ENCODE measurements at places on chromosomes 16 and 17.
A peak's percentile ranks its signal among the peaks of the same experiment; 100 is the strongest.

GRCh38 chr17:43881758-43882505 is 25.4 kb downstream of the MPP2 start:
- DNase-seq = no peak
- peaks cover 3% of the 10 kb centered on the region for H3K27me3 ChIP-seq
- H3K27ac ChIP-seq = no peak overlapping the region
- H3K36me3 ChIP-seq = no peaks in the 10 kb centered on the region
- H3K4me3 ChIP-seq = no peak overlapping the region

- peaks cover 20% of the 10 kb centered on the region for H3K27me3 ChIP-seq
- no peak for DNase-seq
- no peaks in the 10 kb centered on the region for H3K36me3 ChIP-seq
Measured at GRCh38 chr17:48996722-48997102, 473 bp upstream of the IGF2BP1 start.

GRCh38 chr16:8924214-8924613 is 39.5 kb downstream of the USP7 start:
- H3K27ac ChIP-seq = no peak overlapping the region
- no peaks in the 10 kb centered on the region for H3K27me3 ChIP-seq
- peaks cover 2% of the 10 kb centered on the region for H3K4me1 ChIP-seq
- H3K4me3 ChIP-seq = no peak overlapping the region

GRCh38 chr17:82348434-82348833 is 10.6 kb upstream of the TEX19 start:
- H3K27me3 ChIP-seq = peaks cover 18% of the 10 kb centered on the region
- H3K36me3 ChIP-seq = no peaks in the 10 kb centered on the region
- no peak for DNase-seq
- H3K4me3 ChIP-seq = no peak overlapping the region

GRCh38 chr17:82858376-82859126 is 18.7 kb upstream of the ZNF750 start:
- H3K4me3 ChIP-seq = no peak overlapping the region
- no peak overlapping the region for H3K27ac ChIP-seq
- H3K27me3 ChIP-seq = no peaks in the 10 kb centered on the region
- DNase-seq = no peak

- H3K4me1 ChIP-seq = peaks cover 14% of the 10 kb centered on the region
- H3K27ac ChIP-seq = no peak overlapping the region
- peaks cover 11% of the 10 kb centered on the region for H3K27me3 ChIP-seq
- no peak for DNase-seq
Measured at GRCh38 chr16:67391424-67392300, 1.6 kb downstream of the TPPP3 start.

DNA sequence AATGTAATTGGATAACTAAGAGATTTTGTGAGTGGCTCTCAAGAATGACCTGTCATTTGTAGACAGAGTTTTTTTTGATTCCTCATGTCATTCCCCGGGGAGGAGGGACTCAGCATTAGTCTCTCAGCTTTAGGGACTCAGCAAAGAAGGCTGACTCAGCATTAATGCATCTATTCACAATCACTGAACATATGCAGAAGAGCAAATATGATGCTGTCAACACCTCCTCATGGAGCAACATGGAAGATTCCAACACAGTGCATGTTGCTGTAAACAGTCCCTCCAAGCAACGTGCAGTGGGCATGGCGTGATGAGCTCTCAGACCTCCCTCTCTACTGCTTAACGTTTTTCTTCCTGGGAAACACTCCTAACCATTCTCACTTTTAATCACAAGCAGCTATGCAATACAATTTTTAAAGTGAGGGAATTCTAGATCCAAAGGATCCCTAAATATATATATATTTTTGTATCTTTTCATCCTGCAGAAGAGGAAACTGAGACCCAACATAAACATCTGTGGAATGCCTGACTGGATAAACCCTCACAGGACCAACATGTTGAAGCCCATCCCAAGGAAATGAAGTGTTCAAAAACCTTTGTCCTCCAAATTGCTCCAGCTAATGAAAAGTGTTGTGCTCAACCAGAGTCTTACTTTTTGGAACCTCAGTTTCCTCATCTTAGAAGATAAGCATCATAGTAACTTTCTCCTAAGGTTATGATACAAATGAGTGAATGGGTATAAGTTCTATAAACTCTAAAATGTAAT is 38.9 kb downstream of the TMEM100 start:
- H3K4me3 ChIP-seq = no peak overlapping the region
- peaks cover 3% of the 10 kb centered on the region for H3K27me3 ChIP-seq
- H3K4me1 ChIP-seq = no peaks in the 10 kb centered on the region
- no peaks in the 10 kb centered on the region for H3K36me3 ChIP-seq

DNA sequence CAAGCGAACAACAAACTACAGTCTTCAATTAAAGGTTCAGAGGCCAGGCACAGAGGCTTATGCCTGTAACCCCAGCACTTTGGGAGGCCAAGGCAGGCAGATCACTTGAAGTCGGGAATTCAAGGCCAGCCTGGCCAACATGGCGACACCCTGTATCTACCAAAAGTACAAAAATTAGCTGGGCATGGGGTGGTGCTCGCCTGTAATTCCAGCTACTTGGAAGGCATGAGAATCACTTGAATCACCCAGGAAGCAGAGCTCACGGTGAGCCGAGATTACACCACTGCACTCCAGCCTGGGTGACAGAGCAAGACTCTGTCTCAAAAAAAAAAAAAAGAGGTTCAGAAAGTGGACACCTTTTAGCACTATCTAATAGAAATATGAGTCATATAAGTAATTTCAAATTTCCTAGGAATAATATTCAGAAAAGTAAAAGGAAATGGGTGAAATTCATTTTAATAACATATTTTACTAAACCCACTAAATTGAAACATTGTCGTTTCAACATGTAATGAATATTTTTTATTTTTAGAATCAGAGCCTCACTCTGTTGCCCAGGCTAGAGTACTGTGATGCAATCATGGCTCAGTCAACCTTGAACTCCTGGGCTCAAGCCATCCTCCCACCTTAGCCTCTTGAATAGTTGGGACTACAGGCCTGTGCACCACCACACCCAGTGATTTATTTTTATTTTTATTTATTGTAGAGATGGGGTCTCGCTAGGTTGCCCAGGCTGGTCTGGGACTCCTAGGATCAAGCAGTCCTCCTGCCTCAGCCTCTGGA is 15.2 kb upstream of the MARCHF10 start:
- no peaks in the 10 kb centered on the region for H3K27me3 ChIP-seq
- peaks cover 36% of the 10 kb centered on the region for H3K4me1 ChIP-seq
- no peaks in the 10 kb centered on the region for H3K36me3 ChIP-seq
- no peak for DNase-seq

GRCh38 chr16:30494709-30495108 is 22.2 kb downstream of the ITGAL start:
- H3K27ac ChIP-seq = no peak overlapping the region
- no peak for DNase-seq
- no peak overlapping the region for H3K4me3 ChIP-seq
- H3K27me3 ChIP-seq = peaks cover 9% of the 10 kb centered on the region
- peaks cover 3% of the 10 kb centered on the region for H3K4me1 ChIP-seq
- no peaks in the 10 kb centered on the region for H3K36me3 ChIP-seq

GRCh38 chr17:27608328-27609230 is 22.4 kb upstream of the LGALS9 start:
- peaks cover 90% of the 10 kb centered on the region for H3K36me3 ChIP-seq
- no peaks in the 10 kb centered on the region for H3K27me3 ChIP-seq
- H3K4me1 ChIP-seq = peaks cover 8% of the 10 kb centered on the region
- no peak for DNase-seq
- H3K27ac ChIP-seq = no peak overlapping the region
- no peak overlapping the region for H3K4me3 ChIP-seq

DNA sequence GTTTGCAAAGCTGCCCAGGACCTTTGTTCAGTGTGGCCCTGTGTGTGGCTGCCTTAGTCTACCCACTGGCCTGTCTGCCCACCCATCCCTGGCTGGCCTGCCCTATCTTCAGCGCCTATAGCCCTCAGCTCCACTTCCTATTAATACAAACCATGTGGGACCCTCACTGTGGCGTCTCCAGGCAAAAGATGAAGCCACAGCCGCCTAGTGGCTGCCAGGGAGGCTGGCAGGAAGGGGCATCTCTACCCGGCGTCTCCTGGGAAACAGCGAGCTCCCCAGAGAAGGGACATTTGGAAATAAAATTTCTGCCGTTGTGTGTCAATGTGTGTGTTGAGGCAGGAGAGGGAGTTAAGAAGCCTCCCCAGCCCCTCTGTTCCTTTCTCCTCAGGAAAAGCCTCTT is 31.5 kb downstream of the NEUROD2 start:
- H3K36me3 ChIP-seq = no peaks in the 10 kb centered on the region
- no peaks in the 10 kb centered on the region for H3K4me1 ChIP-seq
- no peak overlapping the region for H3K4me3 ChIP-seq
- peaks cover 25% of the 10 kb centered on the region for H3K27me3 ChIP-seq
- H3K27ac ChIP-seq = no peak overlapping the region

GRCh38 chr16:56615353-56615752 is 7.0 kb downstream of the MT2A start:
- no peak overlapping the region for H3K4me3 ChIP-seq
- no peaks in the 10 kb centered on the region for H3K36me3 ChIP-seq
- peak; percentile 48 for DNase-seq
- H3K27ac ChIP-seq = no peak overlapping the region
- H3K27me3 ChIP-seq = no peaks in the 10 kb centered on the region

GRCh38 chr16:57325458-57325857 is 33.1 kb upstream of the CCL22 start:
- no peak overlapping the region for H3K4me3 ChIP-seq
- DNase-seq = peak; percentile 11
- H3K36me3 ChIP-seq = no peaks in the 10 kb centered on the region
- no peaks in the 10 kb centered on the region for H3K4me1 ChIP-seq

DNA sequence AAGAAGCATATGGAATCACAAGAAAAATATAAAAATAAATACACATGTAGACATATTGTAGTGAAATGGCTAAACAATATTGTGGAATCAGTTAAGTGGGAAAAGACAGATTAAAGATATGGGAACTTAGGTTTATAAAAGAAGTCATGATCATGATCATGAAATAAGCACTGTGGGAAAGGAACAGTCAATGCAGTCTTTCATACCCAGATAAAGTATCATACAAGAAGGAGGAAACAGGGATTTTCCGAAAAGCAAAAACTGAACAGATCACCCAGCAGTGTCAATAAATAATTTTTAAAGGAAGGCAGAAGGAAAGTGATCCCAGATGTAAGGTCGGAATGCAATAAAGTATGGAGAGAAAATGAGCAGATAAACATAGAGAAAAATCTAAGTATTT is 71.6 kb downstream of the NETO2 start:
- no peaks in the 10 kb centered on the region for H3K36me3 ChIP-seq
- peaks cover 2% of the 10 kb centered on the region for H3K27me3 ChIP-seq
- no peak overlapping the region for H3K4me3 ChIP-seq
- H3K4me1 ChIP-seq = no peaks in the 10 kb centered on the region
- no peak for DNase-seq
- H3K27ac ChIP-seq = no peak overlapping the region

DNA sequence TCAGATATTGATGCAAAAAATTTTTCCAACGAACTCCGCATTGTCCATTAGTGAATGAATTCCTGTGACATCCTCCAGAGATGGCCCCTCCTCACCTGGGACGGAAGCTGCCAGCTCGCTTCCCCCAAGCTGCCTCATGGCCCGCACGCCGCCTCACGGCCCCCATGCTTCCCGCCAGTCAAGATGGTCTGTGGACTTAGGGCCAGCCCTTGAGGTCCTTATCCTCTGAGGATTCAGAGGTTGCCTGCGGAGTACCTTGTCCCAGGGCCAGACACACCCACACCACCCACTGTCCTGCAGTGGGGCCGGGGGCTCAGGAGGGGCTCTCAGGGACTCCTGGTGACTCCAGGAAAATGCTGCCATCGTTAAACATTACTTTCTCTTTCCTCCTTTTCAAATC is 73.6 kb downstream of the SEC14L1 start:
- DNase-seq = no peak
- H3K4me3 ChIP-seq = no peak overlapping the region
- no peaks in the 10 kb centered on the region for H3K4me1 ChIP-seq

DNA sequence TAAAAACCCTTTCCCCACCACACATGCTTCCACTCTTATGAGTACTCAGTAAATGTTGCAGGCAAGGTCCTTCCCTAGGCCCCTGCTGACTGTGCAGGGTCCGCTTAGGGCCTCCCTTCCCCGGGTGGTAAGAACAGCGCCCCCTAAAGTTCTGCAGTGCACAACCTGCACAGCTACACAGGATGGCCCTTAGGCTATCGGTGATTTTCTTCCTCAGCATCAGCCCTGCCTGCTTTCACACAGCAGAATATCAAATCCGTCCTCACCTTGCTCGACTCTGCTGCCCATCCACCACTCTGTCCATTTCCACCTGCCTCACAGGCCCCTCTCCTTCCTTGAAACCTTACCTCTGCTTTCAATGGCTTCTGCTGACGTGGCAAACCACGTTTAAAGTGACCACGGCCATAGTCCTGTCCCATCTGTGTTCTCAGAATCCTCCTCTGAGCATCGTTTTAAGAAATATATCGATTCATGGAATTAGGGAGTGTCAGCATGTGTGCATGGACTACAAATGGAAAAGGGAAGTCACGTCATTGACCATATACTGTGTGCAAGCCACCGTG is 51.4 kb upstream of the TMEM132E start:
- H3K36me3 ChIP-seq = no peaks in the 10 kb centered on the region
- no peaks in the 10 kb centered on the region for H3K4me1 ChIP-seq
- H3K27me3 ChIP-seq = no peaks in the 10 kb centered on the region
- H3K4me3 ChIP-seq = no peak overlapping the region
- no peak overlapping the region for H3K27ac ChIP-seq

DNA sequence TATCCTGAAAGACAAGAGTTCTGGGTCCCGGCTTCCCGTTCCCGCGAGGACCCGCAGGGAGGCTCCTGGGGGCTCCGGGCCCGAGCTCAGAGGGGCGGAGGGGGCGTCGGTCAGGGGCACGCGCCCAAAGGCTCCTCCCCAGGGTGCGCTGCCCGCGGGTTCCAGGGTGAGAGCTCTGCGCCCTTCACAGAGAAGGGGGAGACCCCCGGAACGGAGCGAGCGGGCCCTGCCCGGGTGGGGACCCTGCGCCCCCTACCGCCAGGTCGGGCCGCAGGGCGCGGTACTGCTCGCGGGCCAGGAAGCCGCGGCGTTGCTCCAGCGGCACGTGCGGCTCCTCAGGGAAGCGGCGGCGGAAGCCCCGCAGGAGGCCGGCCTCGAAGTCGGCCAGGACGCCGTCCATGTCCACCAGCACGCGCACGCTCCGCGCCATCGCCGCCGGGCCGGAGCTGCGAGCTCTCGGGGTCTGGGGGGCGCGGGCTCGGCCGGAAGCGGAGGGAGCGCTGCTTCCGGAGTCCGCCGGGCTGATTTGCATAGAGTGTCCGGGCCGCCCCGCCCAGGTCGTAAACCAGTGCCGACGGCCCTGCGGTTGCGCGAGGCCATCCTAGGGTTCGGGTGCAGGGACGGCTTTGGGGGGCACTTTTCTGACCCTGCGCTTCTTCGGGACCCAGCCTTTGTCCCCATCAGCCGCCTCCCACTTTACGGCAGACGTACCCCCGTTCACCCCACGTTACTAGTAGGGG is at the start of gene NT5C:
Gene NT5C, minus strand, starts transcription at position 465 of the 740 bp plus-strand sequence. Its CDS starts 35 bp downstream, at position 430.
- H3K36me3 ChIP-seq = peaks cover 21% of the 10 kb centered on the region
- no peaks in the 10 kb centered on the region for H3K4me1 ChIP-seq
- peak; percentile 61 for DNase-seq

- H3K4me1 ChIP-seq = no peaks in the 10 kb centered on the region
- no peak overlapping the region for H3K4me3 ChIP-seq
- no peak overlapping the region for H3K27ac ChIP-seq
- no peak for DNase-seq
- H3K27me3 ChIP-seq = peaks cover 27% of the 10 kb centered on the region
Measured at GRCh38 chr17:45934044-45934979, 40.0 kb downstream of the MAPT start.

Data from IMR-90 (cell line).